T-helper 1 cell (primary cell): ENCODE measurements at places on chromosomes 7 and 10.

DNA sequence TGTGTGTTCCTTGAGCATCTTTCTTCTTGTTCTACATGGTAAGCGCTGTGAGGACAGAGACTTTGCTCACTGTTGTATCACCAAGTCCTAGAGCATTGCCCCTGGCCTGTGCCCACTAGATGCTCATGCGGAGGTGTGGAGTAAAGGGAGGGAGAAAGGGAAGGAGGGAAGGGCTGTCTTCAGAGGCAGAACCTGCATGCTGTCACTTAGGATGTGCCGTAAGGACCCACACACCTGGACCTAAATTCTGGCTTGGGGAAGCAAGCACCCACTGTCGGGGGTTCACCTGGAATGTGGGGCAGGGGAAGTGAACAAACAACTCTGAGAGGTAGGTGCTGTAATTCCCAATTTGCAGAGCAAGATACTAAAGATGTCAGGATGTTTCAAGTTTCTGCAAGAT is 129.5 kb downstream of the PTPN20 start:
- no peak for DNase-seq

DNA sequence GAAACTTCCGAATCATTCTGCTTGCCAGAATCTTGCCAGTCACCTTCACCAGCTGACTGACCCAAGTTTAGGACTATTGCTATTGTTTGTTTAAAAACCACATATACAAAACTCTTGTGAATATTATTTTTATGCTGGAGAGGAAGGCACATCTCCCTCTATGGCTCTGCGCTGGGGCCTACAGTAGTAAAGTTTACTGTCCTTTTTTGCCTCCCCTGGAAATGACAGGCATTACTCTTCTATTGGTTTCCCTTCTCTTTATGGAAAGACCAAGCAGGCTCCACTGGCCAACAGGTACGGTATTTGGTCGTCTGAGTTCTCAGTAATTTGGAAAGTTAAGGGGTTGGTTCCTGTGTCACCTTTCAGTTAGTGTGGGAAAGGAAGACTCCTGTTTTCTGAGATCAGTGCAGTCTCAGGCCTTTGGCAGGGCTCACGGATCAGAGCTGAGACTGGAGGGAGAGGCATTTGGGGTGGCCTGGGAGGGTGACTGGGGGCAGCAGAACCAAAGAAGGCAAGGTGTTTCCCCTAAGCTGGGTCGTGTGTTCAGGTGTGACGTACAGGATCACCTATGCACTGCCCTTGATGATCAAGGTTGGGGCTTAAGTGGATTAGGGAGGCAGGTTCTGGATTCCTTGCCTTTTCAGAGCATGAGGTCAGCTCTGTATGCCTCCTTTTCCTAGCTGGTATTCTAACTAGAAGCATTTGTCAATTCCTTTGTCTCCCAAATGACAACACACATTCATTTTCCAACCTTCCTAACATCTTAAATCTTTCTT is 16.0 kb upstream of the KIF5B start:
- no peak for DNase-seq

DNA sequence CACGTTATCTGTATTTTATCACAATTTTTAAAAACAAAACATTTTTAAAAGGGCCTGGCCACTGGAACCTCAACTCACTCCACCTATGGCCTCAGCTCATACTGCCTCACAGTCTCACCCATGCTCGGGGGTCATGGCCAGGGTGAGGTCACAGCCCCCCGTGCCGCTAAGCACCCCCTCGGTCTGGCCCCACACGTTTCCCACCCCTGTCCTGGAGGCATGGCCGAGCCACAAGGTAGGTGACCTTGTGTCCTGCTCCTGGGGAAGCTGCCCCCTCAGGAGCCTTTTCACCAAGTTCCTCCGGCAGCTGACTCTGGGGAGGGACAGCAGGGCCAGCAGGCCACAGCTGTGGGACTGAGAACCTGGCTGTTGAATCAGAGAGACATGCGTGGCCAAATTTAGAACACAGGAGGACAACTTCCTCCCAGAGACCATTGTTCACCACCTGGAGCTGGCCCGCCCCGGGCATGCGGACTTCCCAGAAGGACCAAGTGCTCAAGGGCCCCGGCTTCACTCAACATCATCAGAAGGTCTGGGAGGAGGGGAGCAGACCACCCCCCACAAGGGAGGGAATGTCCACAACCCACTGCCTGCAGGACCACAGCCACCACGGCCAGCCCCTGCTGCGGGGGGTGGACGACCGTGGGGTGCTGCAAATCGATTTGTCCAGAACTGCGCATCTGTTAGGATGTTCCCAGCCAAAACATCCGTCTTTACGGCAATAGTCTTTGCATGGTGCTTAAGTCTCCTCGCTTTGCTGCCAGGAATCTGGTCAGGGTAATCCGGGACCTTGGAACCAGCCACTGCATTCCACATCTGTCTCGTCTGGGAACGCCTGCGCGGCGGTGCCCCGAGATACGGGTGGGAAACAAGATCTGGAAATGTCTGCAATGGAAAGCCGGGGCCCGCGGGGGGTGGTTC is 48.6 kb upstream of the PDGFA start:
- no peak for DNase-seq

GRCh38 chr7:80362010-80362618 is 149.8 kb downstream of the GNAT3 start:
- DNase-seq, result no peak

DNA sequence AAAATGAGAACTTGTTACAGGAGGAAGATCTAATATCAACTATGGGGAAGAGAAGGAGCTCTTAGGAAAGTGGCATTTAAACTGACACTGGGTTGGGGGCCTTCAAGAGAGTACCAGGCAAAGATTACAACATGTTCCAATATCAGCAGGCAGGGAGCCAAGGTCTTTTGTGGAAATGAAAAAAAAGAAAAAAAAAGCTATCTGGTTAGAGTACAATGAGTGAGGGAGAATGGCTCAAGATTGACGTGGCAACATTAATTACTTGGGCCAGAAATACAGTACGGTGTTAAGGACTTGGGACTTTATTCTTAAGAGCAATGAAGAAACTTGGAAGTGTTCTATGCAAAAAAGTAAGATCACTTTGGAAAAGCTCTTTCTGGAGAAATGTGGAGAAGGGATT is 132.3 kb upstream of the CDK1 start:
- no peak for DNase-seq

DNA sequence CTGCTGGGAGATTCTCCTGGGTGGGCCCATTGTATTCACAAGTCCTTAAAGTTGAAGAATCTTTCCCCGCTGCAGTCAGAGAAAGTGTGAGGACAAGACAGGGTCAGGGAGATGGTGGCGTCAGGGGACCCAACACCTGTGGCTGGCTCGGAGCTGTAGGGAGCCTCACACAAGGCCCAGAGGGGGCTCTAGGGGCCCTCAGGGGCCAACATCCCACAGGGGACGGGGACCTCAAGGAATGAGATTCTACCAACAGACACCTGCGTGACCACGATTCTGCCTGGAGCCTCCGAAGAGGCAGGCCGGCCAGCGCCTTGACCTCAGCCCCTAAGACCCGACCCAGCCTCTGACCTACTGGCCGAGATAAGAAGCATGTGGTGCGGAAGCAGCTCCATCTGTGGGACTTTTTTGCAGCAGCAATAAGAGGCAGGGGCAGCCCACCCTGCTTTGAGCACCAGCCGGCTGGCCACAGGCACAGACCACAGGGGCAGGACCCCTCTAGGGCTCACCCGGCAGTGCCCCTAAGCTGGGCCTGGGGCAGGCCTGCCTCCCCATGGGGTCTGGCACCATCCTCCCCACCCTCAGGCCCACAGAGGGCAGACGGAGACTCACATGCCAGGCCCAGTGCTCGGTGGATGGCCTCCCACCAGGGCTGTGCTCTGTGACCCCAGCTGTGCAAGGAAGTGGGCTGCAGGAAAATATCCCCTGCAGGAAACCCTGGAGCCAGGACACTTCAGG is 13.2 kb downstream of the RASGEF1A start:
- no peak for DNase-seq

- DNase-seq, result no peak
These were observed 18.4 kb downstream of the MTPAP start for GRCh38 chr10:30330497-30331168.

- DNase-seq, result no peak
These were observed 53.8 kb upstream of the BAMBI start for GRCh38 chr10:28623483-28623882.

GRCh38 chr7:144780071-144780608 is 55.7 kb downstream of the TPK1 start:
- DNase-seq, result no peak

- DNase-seq, result no peak
These were observed 32.2 kb downstream of the NRCAM start for GRCh38 chr7:108424013-108424412.

GRCh38 chr7:141128506-141128905 is 54.6 kb downstream of the TMEM178B start:
- DNase-seq, result no peak

GRCh38 chr7:150977382-150978125 is 567 bp downstream of the KCNH2 start:
- DNase-seq, result no peak

GRCh38 chr10:1738950-1739349 is 1.6 kb upstream of the ADARB2 start:
- DNase-seq, result no peak

- DNase-seq, result no peak
These were observed 17.6 kb downstream of the NUP205 start for GRCh38 chr7:135575296-135575695.

DNA sequence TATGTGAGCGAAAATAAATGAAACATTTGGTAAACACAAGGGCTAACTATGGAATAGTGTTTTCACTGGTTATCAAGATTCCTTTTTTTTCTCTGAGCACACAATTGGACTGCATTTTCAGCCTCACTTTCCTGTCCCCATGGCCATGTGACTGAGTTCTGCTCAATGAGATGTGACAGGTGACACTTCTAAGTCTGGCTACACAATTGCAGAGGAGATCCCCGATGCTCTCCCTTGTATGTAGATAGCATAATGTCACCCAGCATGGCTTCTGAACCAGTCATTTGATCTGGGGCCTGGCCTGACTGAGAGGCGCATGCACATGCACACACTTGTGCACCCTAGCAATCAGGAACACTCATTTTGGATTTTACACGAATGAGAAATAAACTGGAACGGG is 581.8 kb downstream of the GRID1 start:
- no peak for DNase-seq

- no peak for DNase-seq
These were observed 210.9 kb upstream of the CHRM2 start for GRCh38 chr7:136657482-136657921.

DNA sequence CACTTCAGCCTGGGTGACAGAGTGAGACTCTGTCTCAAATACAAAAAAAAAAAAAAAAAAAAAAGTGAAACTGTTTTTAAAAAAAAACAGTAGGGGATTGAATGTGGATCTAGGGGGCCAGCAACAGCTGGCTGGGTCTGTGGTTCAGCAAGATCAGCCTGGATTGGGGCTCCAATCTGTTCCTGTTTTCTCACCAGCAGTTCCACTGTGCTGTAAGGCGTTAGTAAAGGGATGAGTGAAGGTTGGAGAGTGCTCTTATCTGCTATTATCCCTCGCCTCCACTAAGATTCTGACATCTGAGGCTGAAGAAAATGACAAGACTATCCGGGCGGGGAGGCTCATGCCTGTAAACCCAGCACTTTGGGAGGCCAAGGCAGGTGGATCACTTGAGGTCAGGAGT is 41.6 kb upstream of the GTF2IRD1 start:
- no peak for DNase-seq
